ENCODE measurements at places on chromosomes 7 and 10.
A peak's percentile ranks its signal among the peaks of the same experiment; 100 is the strongest.

DNA sequence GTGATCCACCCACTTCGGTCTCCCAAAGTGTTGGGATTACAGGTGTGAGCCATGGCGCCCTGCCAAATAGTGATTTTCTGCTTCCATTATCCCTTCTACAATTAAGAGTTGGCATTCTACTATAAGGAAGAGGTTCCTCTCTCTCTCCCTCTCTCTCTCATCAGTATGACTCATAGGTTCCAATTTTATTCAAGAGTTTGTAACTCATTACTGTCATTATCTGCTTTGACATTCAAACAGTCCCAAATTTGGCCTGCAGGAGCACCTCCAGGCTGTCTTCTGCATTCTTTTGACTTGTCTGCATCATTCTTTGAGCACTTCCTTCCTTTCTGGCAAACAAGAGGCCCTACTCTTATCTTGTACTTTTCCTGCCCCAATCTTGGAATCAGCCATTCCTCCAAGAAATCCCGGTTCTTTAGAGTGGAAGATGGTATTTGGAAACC, 33.2 kb upstream of the CALU start:
- DNase-seq: no peak

DNA sequence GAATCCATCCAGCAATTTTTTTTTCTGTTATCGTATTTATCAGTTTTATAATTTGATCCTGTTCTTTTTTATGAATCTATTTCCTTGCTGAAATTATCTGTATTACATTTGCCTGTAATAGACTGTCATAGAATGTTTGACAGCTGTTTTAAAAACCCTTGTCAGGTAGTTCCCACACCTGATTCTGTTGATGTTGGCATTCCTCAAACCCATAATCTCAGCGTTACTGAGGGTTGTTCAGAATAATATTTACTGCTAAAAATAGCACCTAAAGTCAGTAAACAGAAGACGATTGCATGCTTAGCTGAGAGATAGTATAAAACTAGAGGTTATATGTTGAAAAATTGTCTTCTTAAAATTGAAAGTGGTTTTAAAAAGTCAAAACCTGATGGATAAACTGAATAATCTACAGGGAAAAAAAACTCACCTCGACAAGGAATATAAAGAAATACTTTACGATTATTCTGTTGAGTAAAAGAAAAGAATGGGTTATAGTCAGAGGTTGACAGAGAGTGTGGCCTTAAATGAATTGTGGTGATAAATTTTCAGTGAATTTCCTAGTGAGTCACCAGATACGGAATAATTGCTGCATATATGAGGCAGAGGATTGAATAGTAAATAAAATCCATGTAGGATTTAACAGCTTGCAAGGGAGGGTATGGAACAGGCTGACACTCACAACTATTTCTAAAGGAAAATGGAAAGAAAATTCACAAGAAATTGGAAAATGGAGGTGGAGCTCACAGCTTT, 824.1 kb upstream of the IGFBP3 start:
- no peak for DNase-seq

DNA sequence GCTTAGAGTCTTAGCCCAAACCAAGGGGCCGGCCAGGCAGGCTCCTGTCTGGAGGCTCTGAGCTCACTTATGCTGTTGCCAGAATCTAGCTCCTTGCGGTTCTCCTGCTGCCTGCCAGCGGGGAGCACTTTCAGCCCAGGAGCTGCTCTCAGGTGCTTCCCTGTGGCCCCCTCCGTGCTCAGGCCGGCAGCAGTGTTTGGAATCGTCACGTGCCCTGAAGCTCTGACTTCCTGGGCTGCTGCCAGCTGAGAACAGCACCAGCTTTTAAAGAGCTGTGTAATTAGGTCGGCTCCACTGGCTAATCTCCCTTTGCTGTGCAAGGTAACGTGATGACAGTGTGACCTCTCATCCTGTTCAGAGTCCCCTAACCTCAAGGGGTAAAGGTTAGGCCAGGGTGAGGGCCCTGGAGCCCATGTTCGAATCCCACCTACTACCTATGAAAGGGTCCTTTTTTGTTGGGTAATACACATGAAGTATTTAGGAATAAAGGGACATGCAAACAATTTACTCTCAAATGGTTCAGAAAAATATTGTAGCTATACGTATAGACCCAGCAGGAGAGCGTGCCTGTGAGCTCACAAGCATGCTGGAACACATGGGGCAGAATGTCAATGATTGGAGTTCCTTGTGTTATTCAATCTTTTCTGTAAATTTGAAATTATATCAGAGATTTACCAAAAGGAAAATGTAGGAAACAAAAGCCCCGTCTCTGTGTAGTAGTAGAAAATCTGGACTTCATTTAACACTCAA, 16.6 kb downstream of the ZNF862 start:
- peak; percentile 61 for DNase-seq

- no peak for DNase-seq
Measured at GRCh38 chr7:40276061-40276460, 141.3 kb downstream of the SUGCT start.

GRCh38 chr7:47783456-47784223, 164.6 kb downstream of the PKD1L1 start:
- DNase-seq: no peak

DNA sequence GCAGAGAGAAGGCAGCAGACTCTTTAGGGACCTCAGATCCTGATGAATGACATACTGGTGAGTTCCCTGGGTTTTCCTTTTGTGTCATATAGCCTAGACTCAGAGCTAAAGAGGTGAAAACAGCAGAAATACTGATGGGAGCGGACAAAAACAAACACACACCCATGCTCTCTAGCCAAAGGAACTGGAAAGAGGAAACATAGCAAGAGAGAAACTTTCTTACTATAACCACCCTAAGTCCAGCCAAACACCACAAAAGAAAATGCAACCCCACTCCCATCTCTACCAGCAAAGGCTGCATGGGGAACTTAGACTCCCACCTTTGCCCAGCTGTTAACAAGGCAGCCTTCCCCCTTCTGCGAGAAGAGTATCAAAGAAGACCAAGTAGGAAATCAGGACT, 16.3 kb downstream of the GSAP start:
- DNase-seq: no peak

- no peak for DNase-seq
Measured at GRCh38 chr7:47893721-47894365, 54.4 kb downstream of the PKD1L1 start.

- DNase-seq: no peak
Measured at GRCh38 chr10:1109795-1110673, 53.8 kb downstream of the WDR37 start.

DNA sequence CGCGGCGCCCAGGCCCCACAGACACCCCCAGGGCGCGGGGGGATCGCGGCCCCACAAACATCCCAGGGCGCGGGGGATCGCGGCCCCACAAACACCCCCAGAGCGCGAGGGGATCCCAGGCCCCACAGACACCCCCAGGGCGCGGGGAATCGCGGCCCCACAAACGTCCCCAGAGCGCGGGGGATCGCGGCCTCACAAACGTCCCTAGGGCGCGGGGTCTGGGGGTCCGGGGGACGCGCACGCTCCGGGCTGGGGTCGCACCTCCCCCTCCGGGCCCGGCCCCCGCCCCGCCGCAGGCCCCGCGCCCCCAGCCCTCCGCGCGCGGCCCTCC, 382 bp downstream of the DIP2C start:
- no peak for DNase-seq
